Endodermal cell (in vitro differentiated cells): ENCODE measurements at places on chromosomes 13 and 19. TPM values are rescaled to one million over a fixed set of nuclear protein-coding genes. Genes with fewer than 3 reads are reported as not detected.

ZNF99 gene
- total RNA-seq = not detected in 2 replicates

LILRA1 gene
- total RNA-seq = not detected in 3 replicates

DNA sequence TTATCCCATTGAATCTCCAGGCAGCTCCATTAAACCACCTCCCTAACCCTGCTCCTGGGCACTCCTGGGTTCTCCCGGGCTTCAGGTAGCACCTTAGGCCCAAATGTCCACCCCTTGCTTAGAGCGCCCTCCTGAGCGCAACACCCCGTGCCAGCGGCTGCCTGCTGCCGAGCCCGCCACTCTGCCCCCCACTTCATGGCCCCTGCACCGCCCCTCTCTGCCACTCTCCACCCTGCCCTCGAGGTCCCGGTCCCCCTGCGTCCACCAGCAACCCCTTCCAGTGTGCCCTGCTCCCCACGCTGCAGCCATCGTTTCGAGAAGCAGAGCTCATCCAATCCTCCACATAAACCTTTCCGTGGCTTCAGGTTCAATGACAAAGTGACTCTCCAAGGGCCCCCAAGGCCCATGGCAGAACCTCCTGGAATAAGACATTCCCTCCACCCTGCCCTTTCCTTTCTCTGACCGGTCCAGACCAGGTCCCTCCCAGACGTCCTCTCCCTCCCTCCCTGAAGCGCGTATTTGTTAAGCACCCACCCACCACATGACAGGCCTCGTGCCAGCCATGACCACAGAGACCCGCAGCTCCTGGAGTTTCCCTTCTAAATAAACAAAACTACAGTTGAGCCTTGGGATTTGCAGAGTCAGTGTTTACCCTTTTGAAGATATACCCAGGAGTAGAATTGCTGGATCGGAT lies 66.6 kb downstream of the ARHGEF18 start:
- DNase-seq = no peak

NLRP9 gene
- total RNA-seq = not detected in 2 replicates

GRCh38 chr13:113145911-113146598 lies 12.4 kb upstream of the PROZ start:
- DNase-seq = peak; percentile 34

DNA sequence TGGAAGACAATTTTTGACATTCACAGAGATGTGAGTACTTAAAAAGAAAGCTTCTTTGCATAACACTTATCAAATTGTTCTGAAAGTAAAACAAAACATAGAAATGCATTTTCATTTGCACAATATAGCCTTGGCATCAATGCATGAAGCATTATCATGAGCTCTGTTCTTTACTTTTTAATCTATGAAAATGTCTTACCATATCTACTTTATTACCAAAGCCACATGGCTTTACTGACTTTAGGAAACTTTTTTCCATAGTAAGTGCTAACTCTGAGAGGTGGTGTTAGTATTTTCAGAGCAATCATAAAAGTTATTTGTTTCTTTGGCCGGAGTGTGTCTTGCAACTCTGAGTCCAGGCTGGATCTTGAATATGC lies 10.5 kb downstream of the TNFRSF19 start:
- DNase-seq = no peak

KLK2 gene
- not detected in 3 replicates for total RNA-seq

GIPR gene
- 10.8 to 19.8 TPM (median 11.6 TPM) in 3 replicates for total RNA-seq

- DNase-seq = no peak
Measured at GRCh38 chr19:1256646-1257474, 8.5 kb downstream of the MIDN start.
